Left lobe of liver (tissue), 2 donors: ENCODE measurements at places on chromosomes 3 and 15. TPM values are rescaled to one million over a fixed set of nuclear protein-coding genes. Genes with fewer than 3 reads are reported as not detected.
A peak's percentile ranks its signal among the peaks of the same experiment; 100 is the strongest.

GRCh38 chr15:57353317-57353804, 22.9 kb upstream of the CGNL1 start:
- DNase-seq = no peak

GRCh38 chr3:65785065-65785645, 253.6 kb downstream of the MAGI1 start:
- no peak for DNase-seq

DNA sequence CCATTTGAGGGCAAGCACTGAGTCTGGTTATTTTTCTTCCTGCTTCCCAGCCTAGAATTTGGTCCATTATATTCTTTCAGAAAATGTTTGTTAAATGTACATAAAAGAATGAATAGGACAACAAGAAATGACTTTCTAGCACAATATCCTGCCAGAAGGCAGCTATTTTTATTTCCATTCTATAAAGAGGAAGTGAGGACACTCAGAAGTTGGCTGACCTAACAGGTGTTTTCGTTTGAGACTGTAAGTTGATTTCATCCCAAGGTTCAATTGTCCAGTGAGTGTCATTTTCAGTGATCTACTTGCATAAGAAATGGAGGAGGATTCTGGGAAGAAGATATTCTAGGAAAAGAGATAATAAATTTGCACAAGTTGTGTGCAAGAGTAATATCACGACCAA, 191.9 kb upstream of the POU1F1 start:
- DNase-seq = no peak

- no peak for DNase-seq
These were observed 301.9 kb downstream of the RAP2B start for GRCh38 chr3:153463895-153464294.

GRCh38 chr15:59689626-59690236, 611 bp upstream of the BNIP2 start:
- DNase-seq = peak; percentile 92

- DNase-seq = no peak
These were observed 732.4 kb upstream of the GBE1 start for GRCh38 chr3:82493858-82494257.

- DNase-seq = no peak
These were observed 43.3 kb downstream of the ZPLD1 start for GRCh38 chr3:102478160-102478559.

- DNase-seq = peak; percentile 12
These were observed 3.5 kb downstream of the PLA1A start for GRCh38 chr3:119601154-119601553.

DNA sequence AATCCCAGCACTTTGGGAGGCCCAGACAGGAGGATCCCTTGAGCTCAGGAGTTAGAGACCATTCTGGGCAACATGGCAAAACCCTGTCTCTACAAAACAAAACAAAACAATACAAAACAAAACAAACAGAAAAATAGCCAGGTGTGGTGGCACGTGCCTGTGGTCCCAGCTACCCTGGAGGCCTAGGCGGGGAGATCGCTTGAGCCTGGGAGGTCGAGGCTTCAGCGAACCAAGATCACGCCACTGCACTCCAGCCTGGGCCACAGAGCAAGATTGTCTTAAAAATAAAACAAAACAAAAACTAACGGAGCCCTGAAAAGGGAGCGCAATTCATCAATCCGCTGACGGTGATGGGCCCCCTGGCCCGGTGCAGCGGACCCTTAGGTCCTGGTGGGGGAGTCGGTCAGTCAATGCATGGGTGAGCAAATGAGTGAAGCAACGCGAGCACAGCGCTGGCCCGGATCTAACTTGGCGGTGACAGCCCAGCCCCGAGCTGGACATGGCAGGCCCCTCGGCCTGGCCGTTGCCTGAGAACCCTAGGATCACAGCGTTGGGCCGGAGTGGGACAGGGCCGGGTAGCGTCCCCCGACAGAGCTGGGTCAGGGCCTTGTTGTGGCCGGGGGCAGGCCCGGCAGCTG, 52.4 kb upstream of the BLM start:
- DNase-seq = no peak

- peak; percentile 26 for DNase-seq
These were observed 66.4 kb upstream of the SNRPA1 start for GRCh38 chr15:101361418-101361817.

- DNase-seq = no peak
These were observed 10.7 kb downstream of the CIB2 start for GRCh38 chr15:78120523-78120922.

DNA sequence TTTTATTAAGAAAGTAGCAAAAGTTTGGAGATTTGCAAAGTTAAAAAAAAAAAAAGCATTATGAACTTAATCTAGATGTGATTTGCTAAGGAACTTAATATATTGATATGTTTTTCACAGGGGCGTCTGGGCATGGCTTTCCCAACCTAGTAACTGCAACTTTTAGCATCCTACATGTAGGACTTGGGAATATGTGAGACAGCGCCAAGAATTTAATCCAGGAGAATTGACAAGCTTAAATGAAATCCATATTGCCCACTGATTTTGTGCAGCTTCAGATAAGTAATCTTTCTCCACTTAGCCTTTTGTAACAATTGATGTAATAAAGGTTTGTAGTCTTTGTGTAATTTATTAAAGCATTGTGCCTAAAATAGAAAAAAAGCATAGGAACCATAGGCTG, 982 bp upstream of the GABPB1 start:
- DNase-seq = no peak

DNA sequence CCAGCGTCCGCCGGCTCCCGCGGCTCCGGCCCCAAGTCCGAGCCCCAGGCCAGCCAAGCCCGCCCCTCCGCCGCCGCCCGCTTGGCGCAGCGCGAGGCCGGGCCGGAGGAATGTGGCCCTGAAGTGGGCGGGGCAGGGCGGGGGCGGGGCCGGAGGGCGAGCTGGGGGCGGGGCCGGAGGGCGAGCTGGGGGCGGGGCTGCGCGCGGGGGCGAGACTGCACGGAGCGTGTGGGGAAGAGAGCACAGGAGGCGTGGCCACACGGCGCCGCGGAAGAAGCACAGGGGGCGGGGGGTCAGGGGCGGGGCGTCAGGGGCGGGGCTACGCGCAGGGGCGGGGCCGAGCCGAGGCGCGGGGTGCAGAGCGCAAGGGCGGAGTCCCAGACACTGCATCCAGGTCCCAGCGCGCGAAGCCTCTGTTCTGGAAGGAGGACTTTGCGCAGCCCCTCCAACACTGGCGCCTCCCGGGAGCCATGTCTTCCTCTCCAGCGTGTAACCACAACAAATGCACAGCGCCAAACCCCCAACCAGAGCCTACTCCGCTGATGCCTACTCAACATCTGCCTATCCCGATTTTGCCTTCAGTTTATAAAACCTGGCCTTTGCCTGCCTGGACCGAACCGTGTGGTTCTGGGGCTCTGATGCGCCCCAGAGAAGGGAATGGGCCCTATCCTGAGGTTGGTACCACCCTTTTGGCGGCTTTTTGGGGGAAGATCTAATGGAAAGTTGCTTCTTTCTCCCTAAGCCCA, 105.5 kb downstream of the IQSEC1 start:
- peak; percentile 93 for DNase-seq

DNA sequence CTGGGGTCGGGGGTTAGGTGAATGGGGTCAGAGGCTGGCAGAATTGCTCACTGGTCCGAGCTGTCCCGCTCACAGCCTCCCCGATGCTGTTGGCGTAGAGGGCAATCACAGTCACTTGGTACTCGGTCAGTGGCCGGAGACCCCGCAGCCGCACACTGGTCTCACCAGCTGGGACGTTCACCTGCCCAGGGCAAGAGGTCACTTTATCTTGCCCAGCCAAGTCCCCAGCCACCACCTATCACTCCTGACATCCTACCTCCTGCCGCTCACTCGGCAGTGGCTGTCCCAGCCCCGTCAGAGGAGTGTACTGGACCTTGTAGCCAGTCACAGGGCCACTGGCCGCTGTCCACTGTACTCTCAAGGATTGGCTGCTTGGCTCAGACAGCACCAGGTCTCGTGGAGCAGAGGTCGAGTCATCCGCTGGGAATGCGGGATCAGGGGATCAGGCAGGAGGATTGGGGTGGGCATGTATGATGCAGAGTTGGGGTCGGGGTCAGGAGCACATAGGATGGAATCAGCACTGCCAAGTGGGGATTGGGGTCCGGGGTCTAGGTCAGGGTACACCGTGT, 2.5 kb downstream of the COL7A1 start:
- DNase-seq = no peak

DNA sequence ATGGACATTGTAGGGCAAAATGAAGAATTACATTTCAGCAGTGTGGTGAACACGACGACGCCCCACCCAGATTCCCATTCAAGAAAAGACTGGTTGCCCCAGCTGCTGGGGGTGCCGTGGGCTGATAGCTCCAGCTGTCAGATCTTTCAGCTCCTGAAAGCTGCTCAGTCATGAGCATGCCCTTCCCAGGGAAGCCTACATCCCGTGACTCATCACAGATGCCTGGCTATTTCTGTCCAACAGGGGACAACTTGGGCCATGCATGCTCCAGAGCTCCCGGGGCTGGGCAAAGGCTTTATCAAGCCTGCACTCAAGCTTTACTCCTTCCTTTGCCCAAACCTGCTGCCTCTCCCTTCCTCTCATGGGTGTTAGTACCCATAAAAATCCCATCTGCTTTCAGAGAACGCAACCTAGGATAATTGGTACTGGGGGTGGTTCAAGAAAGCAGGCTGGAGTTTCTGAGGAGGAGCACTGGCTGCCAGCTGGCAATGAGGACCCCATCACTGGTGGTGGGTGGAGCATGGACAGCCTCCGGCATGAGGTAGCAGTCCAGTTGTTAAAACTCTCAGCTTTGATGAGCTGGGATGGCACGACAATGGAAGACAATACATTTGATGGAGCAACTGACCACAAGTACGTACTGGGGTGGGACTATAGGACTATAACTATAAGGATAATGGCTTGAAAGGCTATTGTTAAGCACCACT, 16.4 kb upstream of the ST8SIA2 start:
- DNase-seq = no peak

DNA sequence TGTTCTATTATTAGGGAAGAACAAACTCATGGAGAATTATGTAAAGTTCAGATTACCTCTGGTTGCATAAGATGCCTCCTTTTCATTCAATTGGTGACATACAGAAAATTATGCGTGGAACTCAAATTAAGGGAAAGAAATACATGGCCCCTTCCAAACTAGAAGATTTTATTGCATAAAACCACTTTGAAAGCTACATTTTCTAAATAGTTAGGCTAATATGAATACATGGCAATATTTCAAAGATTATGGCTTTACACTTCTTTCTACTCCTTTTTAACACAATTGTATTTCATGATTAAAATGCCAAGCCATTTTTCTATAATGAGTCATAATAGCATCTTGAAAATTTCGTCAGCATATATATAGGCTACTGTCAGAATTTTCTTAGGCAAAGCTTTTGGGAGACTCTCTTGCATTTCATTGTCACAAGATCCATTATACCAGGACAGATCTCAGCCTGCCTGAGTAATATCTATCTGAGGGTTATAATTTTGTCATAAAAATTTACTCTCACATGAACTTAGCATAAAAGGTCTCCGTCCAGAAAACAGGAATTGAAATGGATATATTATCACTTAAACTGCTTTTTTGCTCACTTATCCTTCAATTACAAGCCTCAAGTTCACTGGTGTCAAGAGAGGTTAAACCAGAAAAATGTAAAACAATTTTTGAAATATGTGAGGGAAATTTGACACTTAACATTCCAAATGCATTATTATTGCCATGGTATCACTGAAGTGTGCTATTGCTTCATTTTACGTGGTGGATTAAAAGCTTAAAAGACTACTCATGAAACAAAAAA, 37.1 kb downstream of the CPA3 start:
- no peak for DNase-seq

DNA sequence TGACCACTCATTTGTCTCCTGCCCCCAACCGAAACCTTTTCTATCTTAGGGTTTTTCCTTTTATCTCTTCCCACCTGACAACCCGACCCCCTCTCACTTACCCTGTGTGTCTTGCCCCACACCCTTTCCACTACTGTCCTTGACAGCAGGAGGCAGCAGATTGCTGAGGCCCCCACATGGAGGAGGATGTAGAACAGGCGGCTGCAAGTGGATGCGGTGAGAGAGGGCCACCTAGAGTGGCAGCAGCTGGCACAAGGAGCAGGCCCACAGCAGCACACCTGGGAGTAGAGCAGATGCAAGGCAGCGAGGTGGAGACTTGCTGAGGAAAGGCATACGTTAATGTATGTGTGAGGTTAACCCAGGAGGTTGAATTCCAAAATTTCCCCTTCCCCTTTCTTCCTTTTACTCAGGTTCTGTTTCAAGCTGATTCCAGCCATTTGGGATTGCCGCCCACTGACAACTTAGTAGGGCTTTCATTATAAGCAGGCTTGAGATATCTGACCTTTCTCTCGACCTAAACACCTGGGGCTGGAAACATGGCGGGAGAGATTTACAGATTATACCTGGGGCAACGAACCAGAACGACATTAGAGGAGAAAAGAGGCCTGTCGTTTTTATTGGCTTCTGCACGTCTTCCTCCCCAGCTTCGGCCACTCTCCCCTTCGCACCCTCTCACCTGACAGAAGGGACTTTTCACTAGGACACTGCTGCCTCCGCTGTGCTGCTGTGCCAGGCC, 643 bp downstream of the SERINC4 start:
- DNase-seq = no peak

GRCh38 chr3:191070201-191070600, 128.8 kb upstream of the OSTN start:
- DNase-seq = no peak

DNA sequence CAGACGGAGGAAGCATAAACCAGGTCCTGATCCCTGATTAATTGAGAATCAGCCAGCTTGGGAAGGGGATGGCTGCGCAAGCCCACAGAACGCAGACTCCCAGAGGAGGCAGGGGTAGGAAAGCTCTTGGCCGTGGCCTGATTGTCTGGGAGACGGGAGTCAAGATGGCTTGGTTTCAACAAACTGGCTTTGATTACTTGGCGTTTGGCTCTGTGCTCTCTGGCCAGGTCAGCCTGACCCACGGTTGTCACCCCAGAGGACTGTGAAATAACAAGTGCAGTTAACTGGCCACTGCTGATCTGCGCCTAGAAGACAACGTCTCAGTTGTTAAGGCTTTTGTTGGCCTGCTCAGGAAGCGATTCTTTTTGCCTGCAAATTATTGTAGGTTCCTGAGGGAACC, 387.0 kb upstream of the PROK2 start:
- peak; percentile 81 for DNase-seq

Gene TRAIP
- total RNA-seq = 0.75 TPM

Gene MKRN2OS
- not detected for total RNA-seq

Gene APOD
- total RNA-seq = 0.25 TPM

Gene CAPN3
- total RNA-seq = 26.4 TPM

Gene FLNB
- total RNA-seq = 52.8 TPM

Gene SLC51A
- total RNA-seq = 20.0 TPM

Gene CPEB1
- 0.23 TPM for total RNA-seq

Gene CEMIP
- total RNA-seq = 0.50 TPM

Gene RBP2
- total RNA-seq = not detected
